ENCODE measurements at places on chromosomes 4 and X.

GRCh38 chr4:100935090-100935489 is 412.2 kb downstream of the PPP3CA start:
- DNase-seq, result peak; percentile 8

DNA sequence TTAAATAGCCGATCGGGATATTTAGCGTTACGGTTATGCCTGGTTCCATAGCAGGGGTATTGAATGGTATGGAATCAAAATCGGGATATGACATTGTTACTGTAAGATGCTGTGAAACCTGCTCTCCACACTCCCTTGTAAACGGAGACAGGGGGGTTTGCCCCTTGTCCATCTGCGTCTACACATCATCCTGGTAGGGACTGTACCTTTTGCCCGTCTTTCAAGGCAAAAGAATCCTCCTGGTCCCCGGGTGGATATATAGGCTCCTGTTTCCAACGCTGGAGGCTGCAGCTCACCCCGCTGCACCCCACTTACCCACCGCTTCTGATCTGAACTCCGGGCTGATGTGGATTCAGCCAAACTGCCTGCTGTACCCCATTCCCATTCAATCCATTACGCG is 189.1 kb downstream of the SHOX start:
- DNase-seq, result no peak

- DNase-seq, result peak; percentile 34
Observed at GRCh38 chr4:184097241-184097605, 120.5 kb downstream of the ENPP6 start.

- DNase-seq, result no peak
Observed at GRCh38 chr4:94377294-94377693, 34.7 kb upstream of the HPGDS start.

- no peak for DNase-seq
Observed at GRCh38 chrX:23864742-23865326, 42.9 kb downstream of the APOO start.

GRCh38 chr4:141425124-141425523 is 204.4 kb downstream of the ZNF330 start:
- no peak for DNase-seq

GRCh38 chr4:108314900-108315589 is 146.3 kb upstream of the LEF1 start:
- DNase-seq, result no peak

- DNase-seq, result no peak
Observed at GRCh38 chr4:94371290-94371689, 28.7 kb upstream of the HPGDS start.

GRCh38 chr4:130008461-130008860 is 912.5 kb downstream of the C4orf33 start:
- DNase-seq, result no peak

GRCh38 chr4:112361181-112361791 is 64.1 kb downstream of the ALPK1 start:
- peak; percentile 37 for DNase-seq

- DNase-seq, result peak; percentile 46
Observed at GRCh38 chr4:40763228-40763716, 13.5 kb downstream of the NSUN7 start.

DNA sequence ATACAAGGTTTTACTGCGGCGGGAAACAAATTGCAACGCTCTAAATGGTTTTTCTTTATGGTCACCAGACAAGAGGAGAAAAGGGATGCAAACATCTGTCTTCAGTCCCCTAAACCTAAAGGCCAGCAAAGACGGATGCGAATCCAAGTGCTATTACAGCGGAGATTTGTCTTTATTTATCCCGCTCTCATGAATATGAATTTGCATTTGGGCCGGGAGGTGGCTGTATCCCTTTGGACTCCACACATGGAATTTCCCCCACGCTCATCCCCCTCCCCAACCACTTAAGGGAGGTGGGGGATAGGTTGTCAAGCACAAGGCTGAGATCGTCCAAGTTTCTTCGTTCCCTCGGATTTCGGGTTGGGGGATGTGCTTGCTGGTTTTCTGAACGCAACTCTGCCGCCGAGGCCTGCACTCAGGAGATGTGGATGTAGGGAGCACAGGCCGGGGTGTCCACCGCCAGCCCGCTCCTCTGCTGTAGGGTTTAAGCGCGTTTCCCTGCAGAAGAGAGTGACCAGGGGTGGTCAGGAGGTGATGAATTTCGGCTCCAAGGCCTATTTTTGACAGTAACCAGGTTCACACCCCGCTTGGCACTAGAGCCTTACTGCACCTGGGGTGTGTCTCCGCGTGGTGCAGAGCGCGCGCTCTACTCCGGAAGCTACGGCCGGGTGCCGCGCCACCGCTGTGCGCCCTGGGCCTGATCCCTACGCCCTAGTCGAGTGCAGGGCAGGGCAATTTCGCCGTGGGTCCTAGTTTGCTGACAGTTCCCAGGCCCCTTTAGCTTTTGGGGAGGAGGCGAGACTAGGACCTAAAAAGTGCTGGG is 2.3 kb upstream of the PHOX2B start:
- no peak for DNase-seq

DNA sequence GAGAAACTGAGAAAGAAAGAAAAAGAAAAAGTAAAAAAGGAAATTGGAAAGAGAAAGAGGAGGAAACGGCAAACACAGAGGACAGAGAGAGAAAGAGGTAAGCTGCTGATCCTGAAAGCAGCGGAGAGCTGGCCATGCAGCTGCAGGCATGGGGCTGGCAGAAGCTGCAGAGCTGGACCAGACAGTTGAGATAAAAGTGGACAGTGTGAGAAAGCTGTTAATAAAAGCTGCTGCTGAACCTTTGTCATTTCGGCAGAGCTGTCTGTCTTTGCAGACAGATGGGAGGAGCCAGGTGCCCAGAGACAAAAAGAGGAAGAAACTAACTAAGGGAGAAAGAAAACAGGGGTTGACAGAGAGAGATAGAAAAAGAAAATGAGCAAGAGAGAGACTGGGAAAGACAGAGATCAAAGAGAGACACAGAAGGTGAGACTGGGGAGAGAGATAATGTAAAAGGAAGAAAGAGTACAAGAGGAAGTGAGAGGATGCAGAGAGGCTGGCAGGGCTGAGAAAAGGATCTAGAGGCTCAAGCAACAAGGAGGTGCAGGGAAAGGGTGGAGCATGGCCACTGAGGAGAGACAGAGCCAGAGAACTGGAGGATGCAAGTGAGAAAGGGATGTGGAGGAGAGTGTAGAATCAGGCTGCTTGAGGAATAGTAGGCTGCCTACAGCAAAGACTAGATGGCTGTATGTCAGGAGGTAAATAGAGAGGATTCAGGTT is 376.8 kb upstream of the FGF16 start:
- DNase-seq, result no peak

DNA sequence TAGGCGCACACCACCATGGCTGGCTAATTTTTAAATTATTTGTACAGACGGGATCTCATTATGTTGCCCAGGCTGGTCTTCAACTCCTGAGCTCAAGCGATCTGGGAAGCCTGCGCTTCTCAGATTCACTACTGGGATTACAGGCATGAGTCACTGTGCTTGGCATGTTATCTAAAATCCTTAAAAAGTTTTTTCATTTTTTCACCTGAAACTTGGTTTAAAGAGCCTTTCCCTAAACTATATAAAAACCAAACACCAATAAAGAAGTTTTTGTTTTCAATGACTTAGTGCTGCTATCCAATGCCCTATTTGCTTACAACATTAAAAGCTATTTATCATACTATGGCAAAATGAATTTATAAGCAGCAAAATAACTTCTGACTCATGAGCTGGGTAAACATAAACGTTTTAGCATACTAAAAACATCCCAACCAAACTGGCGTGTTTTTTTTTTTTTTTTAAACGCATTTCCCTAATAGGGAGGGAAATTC is 127.8 kb downstream of the UBE2K start:
- no peak for DNase-seq

GRCh38 chr4:4437798-4438470 is 51.0 kb downstream of the NSG1 start:
- DNase-seq, result no peak

- no peak for DNase-seq
Observed at GRCh38 chr4:912548-913279, 19.4 kb downstream of the GAK start.

DNA sequence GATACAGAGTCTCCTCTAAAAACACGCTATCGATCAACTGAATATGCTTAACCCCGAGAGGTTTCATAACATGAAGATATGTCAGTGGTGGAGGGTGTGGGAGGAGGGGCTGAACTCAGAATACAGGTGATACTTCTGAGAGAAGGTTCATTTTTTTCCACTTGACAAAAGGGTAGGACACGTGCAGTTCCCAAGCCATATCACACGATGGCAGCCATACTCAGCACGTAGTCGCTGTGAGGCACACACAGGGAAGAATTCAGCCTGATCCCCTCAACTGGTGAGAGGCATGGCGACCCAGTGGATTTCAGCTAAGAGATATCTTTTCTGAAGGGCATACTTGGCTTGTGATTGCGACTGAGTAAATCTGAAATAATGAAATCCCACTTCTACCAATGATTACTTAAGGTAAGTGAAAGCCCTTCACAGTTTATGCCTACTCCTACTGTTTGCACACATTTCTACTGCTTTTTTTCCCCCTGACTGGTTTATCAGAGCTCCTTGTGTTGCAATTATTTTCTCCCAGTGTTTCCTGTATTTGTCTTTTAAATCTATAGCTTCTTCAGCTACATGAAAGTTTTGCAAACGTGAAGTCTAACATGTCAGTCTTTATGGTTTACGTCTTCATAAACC is 133.1 kb downstream of the CORIN start:
- peak; percentile 33 for DNase-seq

- no peak for DNase-seq
Observed at GRCh38 chr4:68617003-68617698, 41.0 kb upstream of the UGT2B17 start.

GRCh38 chr4:173051716-173052115 is 116.9 kb upstream of the GALNT7 start:
- DNase-seq, result no peak
